ENCODE measurements at places on chromosomes 7 and 10. TPM values are rescaled to one million over a fixed set of nuclear protein-coding genes. Genes with fewer than 3 reads are reported as not detected.

The NPFFR1 gene
- 0.14 TPM for total RNA-seq

The CUL2 gene
- total RNA-seq, result 11.8 TPM

The WEE2 gene
- total RNA-seq, result not detected

The ANKRD26 gene
- 7.2 TPM for total RNA-seq

The TFPI2 gene
- total RNA-seq, result 19.8 TPM

The BET1 gene
- total RNA-seq, result 8.3 TPM

- no peaks in the 10 kb centered on the region for H3K27me3 ChIP-seq
- no peak for DNase-seq
- H3K4me1 ChIP-seq, result peaks cover 18% of the 10 kb centered on the region
Observed at GRCh38 chr7:50068850-50069551, 24.0 kb downstream of the ZPBP start.

- H3K4me3 ChIP-seq, result no peak overlapping the region
- no peak for DNase-seq
- no peaks in the 10 kb centered on the region for H3K27me3 ChIP-seq
- no peak overlapping the region for H3K27ac ChIP-seq
- no peaks in the 10 kb centered on the region for H3K36me3 ChIP-seq
- H3K4me1 ChIP-seq, result no peaks in the 10 kb centered on the region
Observed at GRCh38 chr10:114009281-114009996, 34.2 kb upstream of the ADRB1 start.

GRCh38 chr7:2460188-2460587, 16.0 kb downstream of the GRIFIN start:
- no peak overlapping the region for H3K4me3 ChIP-seq
- no peak overlapping the region for H3K27ac ChIP-seq
- H3K27me3 ChIP-seq, result no peaks in the 10 kb centered on the region
- no peaks in the 10 kb centered on the region for H3K4me1 ChIP-seq

DNA sequence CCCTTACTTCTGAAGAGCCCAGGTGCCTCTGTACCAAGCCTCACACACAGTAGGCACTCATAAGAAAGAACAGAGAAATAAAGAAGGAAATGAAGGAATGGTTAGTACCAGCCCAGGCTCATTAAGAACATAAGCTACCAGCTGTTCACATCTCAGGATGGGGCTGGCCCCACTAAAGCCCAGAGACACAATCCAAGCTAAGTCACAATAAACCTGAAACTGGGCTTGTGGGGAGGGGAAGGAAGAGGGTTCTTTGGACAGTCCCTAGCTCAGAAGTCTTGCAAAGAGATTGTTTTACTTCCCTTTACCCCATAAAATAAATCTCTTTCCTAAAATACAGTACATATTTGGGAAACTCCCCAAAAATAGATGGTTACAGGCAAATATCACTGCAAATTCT, 24.3 kb downstream of the FBXW4 start:
- no peaks in the 10 kb centered on the region for H3K27me3 ChIP-seq
- H3K27ac ChIP-seq, result no peak overlapping the region
- H3K36me3 ChIP-seq, result peaks cover 59% of the 10 kb centered on the region
- H3K4me3 ChIP-seq, result no peak overlapping the region
- H3K4me1 ChIP-seq, result peaks cover 12% of the 10 kb centered on the region

GRCh38 chr7:92881091-92881485, 44.7 kb upstream of the CDK6 start:
- H3K27me3 ChIP-seq, result no peaks in the 10 kb centered on the region
- no peaks in the 10 kb centered on the region for H3K4me1 ChIP-seq
- DNase-seq, result no peak
- no peak overlapping the region for H3K27ac ChIP-seq
- H3K4me3 ChIP-seq, result no peak overlapping the region

Data from thoracic aorta (tissue), 2 donors.